ENCODE measurements at places on chromosomes 5 and 9. TPM values are rescaled to one million over a fixed set of nuclear protein-coding genes. Genes with fewer than 3 reads are reported as not detected.

The SPINK13 gene
- not detected for total RNA-seq

DNA sequence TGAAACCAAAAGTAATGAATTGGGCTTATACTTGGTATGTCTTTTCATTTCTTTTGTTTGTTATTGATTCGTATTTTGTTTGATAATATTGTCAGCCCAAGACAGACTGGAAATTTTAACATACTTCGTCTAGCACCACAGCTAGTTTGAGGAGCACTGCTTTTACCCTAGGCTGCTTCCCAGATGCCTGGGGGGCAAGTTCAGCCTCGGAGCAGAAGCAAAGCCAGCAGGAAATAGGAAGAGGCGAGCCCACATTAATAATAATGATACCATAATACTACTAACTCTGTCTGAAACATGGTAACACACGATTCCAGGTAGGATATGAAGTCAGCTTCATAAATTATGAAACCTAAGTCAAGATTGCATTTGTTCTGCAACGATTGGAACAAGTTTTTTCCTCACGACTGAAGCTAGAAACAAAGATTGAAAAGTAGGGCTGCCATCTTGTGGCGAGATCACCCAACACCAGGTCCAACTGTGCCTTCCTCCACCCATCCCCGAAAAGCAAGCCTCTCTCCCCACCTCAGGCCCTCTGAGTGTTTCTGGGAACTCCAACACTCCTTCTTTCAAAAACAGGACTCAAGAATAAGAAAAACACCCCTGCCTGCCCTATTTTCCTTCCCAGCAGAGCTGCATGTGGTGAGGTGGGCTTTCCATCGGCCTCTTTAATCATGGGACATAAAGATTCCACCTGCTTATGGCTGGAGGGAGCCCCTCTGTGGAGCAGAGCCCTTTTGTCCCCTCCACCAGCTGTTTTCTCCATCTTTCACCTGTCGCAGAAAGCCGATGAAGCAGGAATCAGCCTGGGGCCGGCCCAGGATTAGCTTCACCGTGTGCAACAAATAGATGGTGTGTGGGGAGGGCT is 236.4 kb downstream of the CAAP1 start:
- peak; percentile 27 for DNase-seq

The C9orf152 gene
- not detected for total RNA-seq

DNA sequence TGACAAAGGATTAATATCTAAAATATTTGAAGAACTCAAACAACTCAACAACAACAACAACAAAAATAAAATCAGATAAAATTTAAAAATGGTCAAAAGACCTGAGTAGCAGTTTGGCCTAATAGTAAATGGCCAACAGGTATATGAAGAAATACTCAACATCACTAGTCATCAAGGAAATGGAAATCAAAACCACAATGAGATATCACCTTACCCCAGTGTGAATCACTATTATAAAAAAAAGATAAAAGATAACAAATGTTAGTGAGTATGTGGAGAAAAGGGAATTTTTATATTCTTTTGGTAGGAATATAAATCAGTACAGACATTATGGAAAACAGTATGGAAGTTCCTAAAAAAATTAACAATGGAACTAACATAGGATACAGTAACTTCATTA is 247.9 kb upstream of the TRPC7 start:
- no peak for DNase-seq

The FOXD4L6 gene
- not detected for total RNA-seq

DNA sequence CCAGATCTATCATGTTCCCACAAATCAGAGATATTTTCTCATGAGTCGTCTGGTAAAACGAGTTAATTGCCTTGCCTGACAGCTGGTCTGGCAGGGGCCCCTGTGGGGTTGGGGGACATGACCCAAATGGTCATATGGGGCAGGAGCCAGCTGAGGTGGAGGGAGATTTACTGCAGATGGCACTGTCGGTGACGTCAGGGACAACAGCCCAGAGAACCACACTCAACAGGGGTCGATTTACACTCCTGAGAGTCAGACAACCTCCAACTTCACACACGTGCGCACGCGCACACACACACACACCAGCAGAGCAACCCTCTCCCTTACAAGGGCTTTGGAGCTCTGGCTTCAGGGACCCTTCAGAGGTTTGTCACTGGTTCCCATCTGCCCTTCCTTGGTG is 23.4 kb upstream of the GABRP start:
- no peak for DNase-seq

The UNC5A gene
- total RNA-seq = 0.06 TPM

GRCh38 chr5:171783051-171783450 is 2.6 kb upstream of the SMIM23 start:
- DNase-seq = peak; percentile 29

DNA sequence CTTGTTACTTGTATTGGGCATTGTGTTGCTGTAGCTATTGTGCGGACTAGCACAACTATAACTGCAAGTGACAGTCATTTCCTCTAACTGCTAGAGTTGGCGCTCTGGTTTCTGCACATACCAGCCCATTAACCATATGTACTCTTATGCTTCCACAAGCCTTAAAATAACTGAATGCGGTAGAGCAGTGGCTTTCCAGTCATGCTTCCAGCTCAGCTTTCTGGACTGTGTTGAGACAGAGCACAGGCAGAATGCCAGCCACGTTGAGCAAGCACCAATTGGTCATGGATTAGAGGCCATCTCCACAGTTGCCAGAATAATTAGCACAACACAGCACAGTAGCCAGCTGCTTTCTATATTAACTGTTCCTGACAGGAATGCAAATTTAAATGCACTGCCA is 12.2 kb downstream of the INVS start:
- DNase-seq = peak; percentile 99

Data from LHCN-M2 (cell line).